Activated CD8-positive, alpha-beta T cell treated with anti-CD3 and anti-CD28 coated beads, Interleukin-2, amount 10 ng/mL, durations not matched to agents 7 days and 5 days (primary cell): ENCODE measurements at places on chromosomes 16 and 17. TPM values are rescaled to one million over a fixed set of nuclear protein-coding genes. Genes with fewer than 3 reads are reported as not detected.

The P2RX5 gene
- 8.1 TPM for total RNA-seq

The NR1D1 gene
- total RNA-seq: 4.9 TPM

The ABCA8 gene
- not detected for total RNA-seq

The SRP68 gene
- 85.1 TPM for total RNA-seq

- DNase-seq: no peak
Measured at GRCh38 chr17:33242375-33243124, 50.5 kb downstream of the ASIC2 start.

DNA sequence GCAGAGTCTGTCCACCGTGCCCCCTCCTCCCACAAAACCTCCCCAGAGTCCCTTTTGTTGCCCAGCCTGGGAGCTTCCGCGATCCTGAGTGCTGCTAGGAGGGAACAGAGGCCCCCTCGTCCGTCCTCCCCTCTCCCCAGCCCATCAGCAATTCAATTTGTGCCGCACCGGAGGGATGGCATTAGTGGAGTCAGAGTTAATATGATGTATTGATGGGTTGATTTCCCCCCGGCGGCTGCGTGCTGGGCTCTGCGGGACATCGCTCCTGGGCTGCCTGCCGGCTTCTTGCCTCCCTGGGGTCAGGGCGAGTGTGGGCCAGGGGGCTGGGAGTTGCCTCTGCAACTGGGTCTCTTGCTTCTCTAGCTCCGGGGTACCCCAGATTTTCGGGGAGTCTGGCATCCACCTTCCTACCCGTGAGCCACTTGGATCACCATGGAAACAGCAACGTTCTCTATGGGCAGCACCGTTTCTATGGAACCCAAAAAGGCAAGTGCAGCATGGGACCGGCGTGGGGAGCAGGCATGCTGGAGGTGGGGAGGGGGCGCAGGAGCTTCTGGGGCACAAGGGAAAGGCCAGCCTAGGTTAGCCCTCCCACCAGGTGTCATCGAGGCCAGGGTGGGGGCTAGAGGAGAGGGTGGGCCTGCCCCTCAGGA, 42.9 kb downstream of the BAHCC1 start:
- DNase-seq: no peak

DNA sequence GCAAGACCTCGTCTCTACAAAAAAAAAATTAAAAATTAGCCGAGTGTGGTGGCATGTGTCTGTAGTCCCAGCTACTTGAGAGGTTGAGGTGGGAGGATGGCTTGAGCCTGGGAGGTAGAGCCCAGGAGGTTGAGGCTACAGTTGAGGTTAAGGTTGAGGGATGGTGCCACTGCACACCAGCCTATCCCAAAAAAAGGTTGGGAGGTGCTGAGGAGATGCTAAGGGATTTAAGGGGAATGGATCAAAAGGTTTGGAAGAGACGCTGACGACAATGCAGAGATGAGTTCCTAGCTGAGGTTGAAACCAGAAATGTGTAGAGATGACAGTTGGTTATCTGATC, 4.7 kb upstream of the NSMCE1 start:
- DNase-seq: peak; percentile 12

- DNase-seq: no peak
Measured at GRCh38 chr17:55521186-55521585, 9.9 kb upstream of the SMIM36 start.

GRCh38 chr17:2952174-2952845, 111.1 kb downstream of the OR1D5 start:
- no peak for DNase-seq

DNA sequence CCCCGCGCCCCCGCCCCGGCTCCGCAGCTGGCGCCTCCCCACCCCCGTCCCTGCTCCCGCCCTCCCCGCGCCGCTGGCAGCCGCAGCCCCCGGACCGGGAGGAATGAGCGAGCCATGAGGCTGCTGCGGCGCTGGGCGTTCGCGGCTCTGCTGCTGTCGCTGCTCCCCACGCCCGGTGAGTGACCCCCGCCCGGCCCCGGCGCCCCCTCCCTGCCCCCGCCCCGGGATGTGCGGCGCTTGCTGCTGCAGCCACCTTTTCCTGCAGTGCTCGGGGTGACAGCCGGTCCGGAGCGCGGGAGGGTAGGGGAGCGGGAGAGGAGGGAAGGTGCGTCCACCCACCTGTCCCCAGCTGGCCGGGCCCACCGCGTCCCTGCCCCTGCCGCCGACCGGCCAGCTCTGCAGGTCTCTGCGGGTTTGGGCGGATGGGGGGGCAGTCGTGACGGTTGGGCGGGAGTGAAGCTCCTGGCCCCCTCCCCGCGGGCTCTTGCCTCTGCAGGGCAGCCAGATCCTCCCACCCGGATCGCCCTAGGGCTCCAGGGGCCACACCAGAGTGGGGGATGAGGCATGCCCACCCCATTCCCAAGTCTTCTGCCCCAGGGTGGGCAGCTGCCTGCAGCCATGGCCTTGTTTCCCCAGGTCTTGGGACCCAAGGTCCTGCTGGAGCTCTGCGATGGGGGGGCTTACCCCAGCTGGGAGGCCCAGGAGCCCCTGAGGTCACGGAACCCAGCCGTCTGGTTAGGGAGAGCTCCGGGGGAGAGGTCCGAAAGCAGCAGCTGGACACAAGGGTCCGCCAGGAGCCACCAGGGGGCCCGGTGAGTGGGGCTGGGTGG, 513 bp downstream of the ADAM11 start:
- no peak for DNase-seq

GRCh38 chr17:34663714-34664113, 84.3 kb downstream of the TMEM132E start:
- DNase-seq: no peak

- DNase-seq: no peak
Measured at GRCh38 chr17:6711681-6712057, 1.5 kb downstream of the SLC13A5 start.

DNA sequence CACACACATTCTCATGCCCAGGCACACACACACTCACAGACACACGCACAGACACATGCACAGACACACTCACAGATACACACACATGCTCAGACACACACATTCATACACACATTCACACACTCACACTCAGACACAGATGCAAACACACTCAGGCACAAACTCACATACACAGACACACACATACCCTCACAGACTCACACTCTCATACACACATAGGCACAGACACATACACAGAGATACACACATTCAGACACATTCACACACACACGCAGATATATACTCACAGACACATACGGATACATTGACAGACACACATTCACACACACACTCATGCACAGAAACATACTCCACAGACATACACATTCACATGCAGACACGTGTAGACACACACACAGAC, 89.6 kb downstream of the RBFOX3 start:
- no peak for DNase-seq

- peak; percentile 46 for DNase-seq
Measured at GRCh38 chr16:48526058-48526957, 83.7 kb downstream of the N4BP1 start.
